CD4-positive, alpha-beta memory T cell (primary cell): ENCODE measurements at places on chromosomes 4 and X. TPM values are rescaled to one million over a fixed set of nuclear protein-coding genes. Genes with fewer than 3 reads are reported as not detected.

TRO gene
- polyA plus RNA-seq, result 0.66 TPM

WDR17 gene
- not detected for polyA plus RNA-seq

SLIT2 gene
- not detected for polyA plus RNA-seq

CAPN6 gene
- polyA plus RNA-seq, result not detected

PNMA6A gene
- polyA plus RNA-seq, result not detected

IL1RAPL2 gene
- not detected for polyA plus RNA-seq

PPBP gene
- 0.40 TPM for polyA plus RNA-seq

CHRNA9 gene
- not detected for polyA plus RNA-seq

PCDH18 gene
- polyA plus RNA-seq, result not detected

SEPTIN6 gene
- polyA plus RNA-seq, result 112 TPM

SOWAHB gene
- polyA plus RNA-seq, result not detected

FRMPD4 gene
- not detected for polyA plus RNA-seq

PITX2 gene
- polyA plus RNA-seq, result not detected

ANOS1 gene
- not detected for polyA plus RNA-seq

RAI2 gene
- polyA plus RNA-seq, result not detected

MAGEB2 gene
- polyA plus RNA-seq, result not detected

NALF2 gene
- not detected for polyA plus RNA-seq

BEND2 gene
- polyA plus RNA-seq, result not detected

OTC gene
- polyA plus RNA-seq, result not detected

NAP1L5 gene
- polyA plus RNA-seq, result 3.4 TPM

CHRDL1 gene
- not detected for polyA plus RNA-seq

HTN1 gene
- polyA plus RNA-seq, result not detected
